Naive thymus-derived CD4-positive, alpha-beta T cell (primary cell): ENCODE measurements at places on chromosomes 6 and 20. TPM values are rescaled to one million over a fixed set of nuclear protein-coding genes. Genes with fewer than 3 reads are reported as not detected.

The GABRR1 gene
- total RNA-seq: not detected

DNA sequence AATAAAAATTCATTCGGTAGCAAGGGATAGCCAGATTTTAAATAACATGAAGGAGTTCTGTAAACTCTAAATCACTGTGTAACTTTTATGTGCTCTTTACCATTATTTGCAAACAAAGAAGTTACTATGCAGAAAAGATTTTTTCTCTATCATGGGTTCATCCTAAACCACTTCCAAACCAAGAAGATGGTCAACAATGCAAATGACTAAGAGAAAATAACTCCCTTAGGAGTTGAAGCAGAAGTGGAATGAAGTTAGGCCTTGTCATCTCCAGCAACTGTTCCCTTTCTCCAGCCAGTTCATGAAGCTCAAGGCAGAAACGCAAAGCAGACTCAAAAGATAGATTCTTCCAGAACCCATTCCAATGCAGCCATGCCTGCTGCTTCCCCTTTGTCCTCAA lies 66.0 kb downstream of the MBOAT1 start:
- H3K27ac ChIP-seq: no peak overlapping the region
- no peaks in the 10 kb centered on the region for H3K36me3 ChIP-seq
- DNase-seq: no peak
- no peaks in the 10 kb centered on the region for H3K4me1 ChIP-seq

DNA sequence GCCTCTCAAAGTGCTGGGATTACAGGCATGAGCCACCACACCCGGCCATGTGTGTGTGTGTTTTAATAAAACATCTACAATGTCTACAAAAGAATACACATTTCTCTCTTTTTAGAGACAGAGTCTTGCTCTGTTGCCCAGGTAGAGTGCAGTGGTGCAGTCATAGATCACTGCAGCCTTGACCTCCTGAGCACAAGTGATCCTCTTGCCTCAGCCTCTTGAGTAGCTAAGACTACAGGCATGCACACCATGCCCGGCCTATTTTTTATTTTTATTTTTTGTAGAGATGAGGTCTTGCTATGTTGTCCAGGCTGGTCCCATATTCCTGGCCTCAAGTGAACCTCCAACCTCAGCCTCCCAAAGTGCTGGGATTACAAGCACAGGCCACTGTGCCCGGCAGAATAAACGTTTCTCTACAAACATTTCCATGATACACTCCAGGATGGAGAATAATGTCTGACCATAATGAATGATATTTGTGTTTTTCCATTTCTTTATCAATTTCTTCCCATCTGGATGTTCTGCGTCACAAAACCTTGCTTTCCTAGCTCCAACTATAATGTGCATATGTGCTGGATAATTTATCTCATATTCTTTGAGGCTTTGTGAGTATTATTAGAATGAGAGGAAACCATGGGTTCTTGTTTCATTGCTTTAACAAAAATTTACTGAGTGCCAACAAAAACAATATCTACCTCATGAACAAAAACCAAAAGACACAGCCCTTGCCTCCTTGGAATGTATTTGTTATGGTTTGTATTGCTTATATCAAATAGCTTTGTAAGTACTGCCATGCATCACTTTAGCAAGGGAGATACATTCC lies 28.6 kb upstream of the CCN2 start:
- H3K4me1 ChIP-seq: no peaks in the 10 kb centered on the region
- no peak for DNase-seq
- H3K4me3 ChIP-seq: no peak overlapping the region

- no peak for DNase-seq
- no peaks in the 10 kb centered on the region for H3K36me3 ChIP-seq
- H3K27ac ChIP-seq: no peak overlapping the region
Measured at GRCh38 chr6:154402081-154402780, 45.6 kb upstream of the IPCEF1 start.

The PGC gene
- total RNA-seq: not detected

The CAGE1 gene
- 0.39 TPM for total RNA-seq

- no peak overlapping the region for H3K4me3 ChIP-seq
- no peaks in the 10 kb centered on the region for H3K36me3 ChIP-seq
- H3K27me3 ChIP-seq: no peaks in the 10 kb centered on the region
- H3K27ac ChIP-seq: no peak overlapping the region
- H3K4me1 ChIP-seq: no peaks in the 10 kb centered on the region
- no peak for DNase-seq
Measured at GRCh38 chr6:108952776-108953486, 104.7 kb downstream of the ARMC2 start.
